ENCODE measurements at places on chromosomes 3 and 15. TPM values are rescaled to one million over a fixed set of nuclear protein-coding genes. Genes with fewer than 3 reads are reported as not detected.

GRCh38 chr15:98651036-98651481, 2.7 kb downstream of the IGF1R start:
- DNase-seq = peak; percentile 50

DNA sequence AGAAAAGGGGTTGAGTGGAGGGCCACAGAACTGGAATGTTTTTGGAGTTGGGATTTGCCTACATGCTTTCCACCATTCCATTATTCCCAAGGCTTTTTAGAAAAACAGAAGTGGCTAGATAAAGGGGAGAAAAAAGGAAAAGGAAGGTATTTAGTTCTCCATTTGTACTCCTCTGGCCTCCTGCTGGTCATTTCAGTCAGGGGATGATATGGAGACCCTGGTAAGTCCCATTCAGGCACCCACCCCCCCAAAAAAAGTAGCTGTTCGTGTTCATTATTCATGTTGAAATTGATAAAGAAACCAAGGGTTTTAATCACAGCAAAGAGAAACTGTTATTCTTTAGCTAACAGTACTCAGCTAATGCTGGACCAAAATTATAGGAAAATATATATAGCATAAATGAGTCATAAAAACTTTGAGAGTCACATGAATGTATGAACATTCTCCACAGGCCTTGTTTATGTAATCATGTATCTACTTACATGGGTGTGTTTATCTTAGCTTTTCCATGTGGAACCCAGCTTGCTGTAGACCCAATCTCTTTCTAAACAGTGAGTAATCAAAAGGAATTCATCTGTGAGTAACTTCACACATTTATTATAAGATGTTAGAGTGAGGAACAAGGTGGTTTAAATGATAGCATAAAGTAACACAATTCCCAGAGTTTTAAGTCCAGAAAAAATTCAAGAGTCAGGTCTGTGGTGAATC, 167.2 kb downstream of the KCNMB2 start:
- DNase-seq = no peak

DNA sequence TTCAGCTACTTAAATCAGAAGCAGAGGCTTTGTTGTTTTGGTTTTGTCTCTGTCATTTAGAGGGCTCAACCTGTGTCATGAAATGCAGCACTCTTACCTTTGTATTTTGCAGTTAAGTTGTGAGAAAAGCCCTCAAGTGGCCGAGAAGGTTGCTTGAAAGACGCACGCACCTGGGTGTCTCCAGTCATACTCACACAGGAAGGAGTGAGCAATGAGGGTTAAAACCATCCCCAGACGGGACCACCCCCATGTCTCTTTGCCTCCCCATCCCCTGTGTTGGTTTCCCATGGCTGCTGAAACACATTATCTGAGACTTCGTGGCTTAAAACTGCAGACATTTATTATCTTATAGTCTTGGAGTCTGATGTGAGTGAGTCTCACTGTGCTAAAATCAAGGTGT, 376.1 kb upstream of the CFAP20DC start:
- no peak for DNase-seq

GRCh38 chr3:9653565-9654248, 4.4 kb downstream of the MTMR14 start:
- DNase-seq = no peak

- no peak for DNase-seq
These were observed 61.1 kb downstream of the ST3GAL6 start for GRCh38 chr3:98824256-98824655.

The ARNT2 gene
- polyA plus RNA-seq = 56.3 TPM

The RFTN1 gene
- 33.5 TPM for polyA plus RNA-seq

The CPLX3 gene
- not detected for polyA plus RNA-seq
